ENCODE measurements at places on chromosomes 7 and 10. TPM values are rescaled to one million over a fixed set of nuclear protein-coding genes. Genes with fewer than 3 reads are reported as not detected.

DNA sequence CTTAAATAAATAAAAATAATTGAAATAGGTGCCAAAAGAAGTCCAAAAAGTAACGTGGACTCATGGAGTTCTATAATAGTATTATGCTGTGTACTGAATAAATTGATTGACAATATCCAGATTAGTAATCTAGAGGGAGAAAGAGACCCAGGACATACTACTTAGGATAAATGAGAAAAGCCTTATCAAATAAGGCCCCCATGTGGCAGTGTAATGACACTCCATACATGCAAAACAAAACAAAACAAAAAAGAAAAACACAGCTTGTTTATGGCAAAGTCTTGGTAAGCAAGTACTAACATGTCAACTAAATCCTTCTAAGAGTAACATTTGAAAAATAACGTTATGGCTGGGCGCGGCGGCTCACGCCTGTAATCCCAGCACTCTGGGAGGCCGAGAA, 3.6 kb upstream of the RUNDC3B start:
- DNase-seq = no peak

DNA sequence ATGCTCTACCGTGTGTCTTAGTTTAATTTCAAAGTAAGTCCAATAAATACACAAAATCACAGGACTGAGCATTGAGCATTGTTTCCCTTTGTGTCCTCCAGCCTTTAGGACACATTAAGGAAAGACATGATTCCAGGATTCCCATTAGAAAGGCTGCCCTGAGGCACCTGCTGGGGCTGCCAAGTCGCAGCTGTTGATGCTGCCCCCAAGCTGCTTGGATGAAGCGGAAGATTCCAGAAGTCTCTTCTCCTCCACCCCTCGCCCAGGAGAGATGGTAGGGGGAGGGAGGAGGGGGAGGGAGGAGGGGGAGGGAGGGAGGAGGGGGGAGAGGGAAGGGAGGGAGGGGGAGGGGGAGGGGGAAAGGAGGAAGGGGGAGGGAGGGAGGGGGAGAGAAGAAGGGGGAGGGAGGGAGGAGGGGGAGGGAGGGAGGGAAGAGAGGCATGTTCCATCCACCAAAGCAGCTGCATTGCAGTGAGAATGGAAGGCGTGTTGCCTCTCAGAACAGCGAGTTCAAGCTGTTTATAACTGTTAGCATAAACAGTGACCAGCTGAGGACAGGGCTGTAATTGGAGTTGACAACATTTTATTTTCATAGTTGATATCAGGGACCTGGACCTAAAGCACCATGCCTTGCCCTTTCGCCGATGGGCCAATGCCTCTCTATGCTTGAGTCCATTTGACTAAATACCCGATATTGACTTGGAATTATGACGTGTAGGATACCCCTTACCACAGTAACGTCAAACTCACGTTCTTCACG, 67.3 kb downstream of the DIP2C start:
- peak; percentile 85 for DNase-seq

The CUZD1 gene
- total RNA-seq = 16.7 TPM

The BPGM gene
- 34.0 TPM for total RNA-seq

Measured in myocyte (in vitro differentiated cells).